ENCODE measurements at places on chromosomes 13 and 19.

- DNase-seq = no peak
Measured at GRCh38 chr13:86633346-86633745, 834.1 kb upstream of the SLITRK6 start.

GRCh38 chr13:92849381-92849780 lies 377.2 kb upstream of the GPC6 start:
- DNase-seq = no peak

DNA sequence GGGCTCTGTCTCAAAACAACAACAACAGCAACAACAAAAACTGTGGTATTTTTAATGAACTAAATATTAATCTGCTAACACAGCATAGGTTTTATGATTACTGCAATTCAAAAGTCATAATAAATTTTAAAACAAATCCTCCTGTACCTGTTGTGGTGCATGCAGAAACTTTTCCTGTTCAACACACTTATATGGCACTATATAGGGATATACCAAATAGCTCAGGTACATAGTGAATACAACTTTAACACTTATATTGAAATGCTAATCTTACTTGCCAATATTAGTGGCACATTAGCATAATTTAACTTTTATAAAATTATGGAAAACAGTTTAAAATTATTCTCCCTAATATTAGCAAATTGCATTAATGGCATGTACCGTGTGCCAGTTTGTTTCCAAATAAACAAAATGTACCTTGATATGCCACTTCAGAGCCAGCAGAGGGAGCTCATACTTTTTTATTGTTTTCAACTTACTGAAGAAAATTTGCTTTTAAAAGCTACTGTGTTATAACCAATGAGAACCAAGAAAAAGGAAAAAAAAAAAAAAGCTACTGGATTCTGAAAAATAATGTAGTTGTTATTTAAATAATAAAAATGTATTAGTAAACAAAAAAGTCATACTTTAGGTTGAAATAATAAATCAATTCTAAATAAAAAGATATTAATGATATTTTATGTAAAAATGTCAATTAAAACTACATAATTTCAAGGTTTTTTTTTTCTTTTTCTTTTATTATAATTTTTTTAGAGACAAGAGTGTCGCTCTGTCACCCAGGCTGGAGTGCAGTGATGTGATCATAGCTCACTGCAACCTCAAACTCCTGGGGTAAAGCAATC lies 18.0 kb upstream of the RBM26 start:
- no peak for DNase-seq

DNA sequence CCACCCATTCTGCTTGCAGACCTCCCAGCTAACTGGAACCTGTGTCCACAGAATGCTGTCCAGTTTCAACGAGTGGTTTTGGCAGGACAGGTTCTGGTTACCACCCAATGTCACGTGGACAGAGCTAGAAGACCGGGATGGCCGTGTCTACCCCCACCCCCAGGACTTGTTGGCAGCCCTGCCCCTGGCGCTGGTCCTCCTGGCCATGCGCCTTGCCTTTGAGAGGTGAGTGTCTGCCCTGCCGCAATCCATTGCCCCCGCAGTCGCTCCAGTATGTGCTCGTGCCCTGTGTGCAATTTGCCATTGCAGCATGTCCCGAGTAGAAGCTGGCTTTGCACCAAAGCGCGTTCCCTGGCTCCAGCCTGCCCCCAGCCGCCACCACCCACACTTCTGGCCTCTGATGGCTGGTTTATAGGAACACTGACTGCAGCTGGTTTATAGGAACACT lies 41.9 kb downstream of the CERS4 start:
- DNase-seq = no peak

GRCh38 chr19:56917998-56918397 lies 77.5 kb upstream of the PEG3 start:
- no peak for DNase-seq

- no peak for DNase-seq
Measured at GRCh38 chr13:27339299-27339698, 68.7 kb downstream of the RASL11A start.

DNA sequence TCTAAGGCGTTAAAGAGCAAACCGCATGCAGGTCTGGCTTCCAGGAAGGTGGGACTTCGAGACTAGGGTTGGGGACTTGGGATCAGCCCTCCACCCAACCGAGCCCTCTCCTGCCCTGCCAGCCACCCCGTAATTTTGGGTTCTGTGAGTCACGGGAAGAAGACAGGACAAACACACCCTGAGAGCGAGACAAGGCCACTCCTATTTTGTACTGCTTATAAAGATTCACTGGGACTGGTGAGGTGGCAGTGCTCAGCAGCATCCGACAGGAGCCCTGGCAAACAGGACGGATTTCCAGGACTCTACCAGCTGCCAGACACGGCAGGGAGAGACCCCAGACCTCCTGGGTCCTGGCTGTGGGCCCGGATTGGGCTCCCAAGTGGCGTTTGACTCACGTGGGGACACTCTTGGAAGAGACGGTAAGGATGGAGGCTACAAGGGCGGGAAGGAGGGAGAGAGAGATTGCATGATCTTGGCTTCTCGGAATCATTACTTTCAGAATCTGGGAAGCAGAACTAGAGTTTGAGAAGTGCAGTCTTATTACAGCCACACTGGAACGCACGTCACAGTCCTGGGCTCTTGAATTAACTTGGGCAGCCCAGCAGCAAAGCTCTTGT lies at the start of gene C5AR2:
Gene C5AR2 (plus strand): TSS at position 245 of the 617 bp plus-strand sequence. CDS start 8,625 bp downstream, outside the sequence.
- DNase-seq = no peak

DNA sequence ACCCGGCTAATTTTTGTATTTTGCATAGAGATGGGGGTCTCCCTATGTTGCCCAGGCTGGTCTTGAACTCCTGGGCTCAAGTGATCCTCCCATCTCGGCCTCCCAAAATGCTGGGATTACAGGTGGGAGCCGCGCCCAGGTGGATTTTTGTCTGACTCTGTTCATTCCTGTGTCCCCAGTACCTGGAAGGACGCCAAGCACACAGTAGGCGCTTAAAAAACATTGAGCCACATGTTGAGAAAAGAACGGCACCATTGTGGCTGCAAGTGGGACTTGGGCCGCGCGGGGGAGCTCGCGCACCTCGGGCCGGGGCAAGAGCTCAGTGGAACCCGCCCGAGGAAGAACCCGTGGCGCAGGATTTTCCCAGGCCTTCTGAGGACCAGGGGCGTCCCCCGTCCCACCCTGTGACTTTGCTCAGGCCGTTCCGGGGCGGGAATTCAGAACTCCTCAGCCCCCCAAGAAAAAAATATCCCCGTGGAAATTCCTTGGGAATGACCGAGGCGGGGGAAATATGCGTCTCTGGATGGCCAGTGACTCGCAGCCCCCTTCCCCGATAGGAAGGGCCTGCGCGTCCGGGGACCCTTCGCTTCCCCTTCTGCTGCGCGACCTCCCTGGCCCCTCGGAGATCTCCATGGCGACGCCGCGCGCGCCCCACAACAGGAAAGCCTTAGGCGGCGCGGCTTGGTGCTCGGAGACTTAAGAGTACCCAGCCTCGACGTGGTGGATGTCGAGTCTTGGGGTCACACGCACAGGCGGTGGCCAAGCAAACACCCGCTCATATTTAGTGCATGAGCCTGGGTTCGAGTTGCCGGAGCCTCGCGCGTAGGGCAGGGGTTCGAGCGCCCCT lies 1.4 kb upstream of the ICAM1 start:
- no peak for DNase-seq

GRCh38 chr13:44140146-44140545 lies 233.5 kb upstream of the SERP2 start:
- peak; percentile 28 for DNase-seq

GRCh38 chr13:21310220-21310619 lies 133.8 kb downstream of the MRPL57 start:
- DNase-seq = no peak

GRCh38 chr13:109336730-109337129 lies 449.7 kb downstream of the IRS2 start:
- DNase-seq = no peak

DNA sequence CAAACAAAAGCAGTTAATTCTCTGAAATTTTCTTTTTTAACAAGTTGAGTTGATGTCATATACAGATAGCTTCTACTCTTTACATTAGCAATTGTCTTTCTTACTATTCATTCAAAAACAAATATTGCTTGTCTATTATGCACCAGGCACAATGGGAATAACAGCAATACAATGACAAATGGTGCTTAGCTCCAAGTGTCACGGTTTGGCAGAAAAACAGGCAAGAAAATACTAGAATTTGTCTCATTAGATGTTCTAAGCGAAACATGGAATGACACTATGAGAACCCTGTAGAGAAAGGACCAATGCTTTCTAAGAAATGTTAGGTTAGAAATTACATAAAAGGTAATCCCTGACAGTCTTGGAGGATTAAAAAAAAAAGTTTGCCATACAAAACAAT lies 187.6 kb downstream of the PCDH9 start:
- no peak for DNase-seq

GRCh38 chr19:41327576-41328156 lies 17.7 kb downstream of the CCDC97 start:
- no peak for DNase-seq

DNA sequence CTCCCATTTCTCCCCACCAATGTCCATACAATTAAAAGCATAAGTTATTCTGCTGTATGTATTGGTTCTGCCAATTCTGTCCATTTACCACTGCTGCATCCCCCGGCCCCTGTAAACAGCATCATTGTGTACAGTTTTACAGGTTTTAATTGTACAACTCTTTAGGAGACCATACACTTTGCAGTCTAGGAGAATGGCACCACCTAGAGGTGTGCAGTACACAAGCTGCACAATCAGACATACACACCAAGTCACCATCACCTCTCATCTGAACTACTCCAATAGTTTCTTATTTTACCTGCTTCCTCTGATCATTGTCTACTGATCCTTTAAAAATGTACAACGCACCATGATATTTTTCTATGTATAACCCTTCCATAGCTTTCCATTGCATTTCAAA lies 855.9 kb upstream of the KLHL1 start:
- no peak for DNase-seq

GRCh38 chr19:35116072-35116801 lies 614 bp downstream of the FXYD3 start:
- DNase-seq = no peak

DNA sequence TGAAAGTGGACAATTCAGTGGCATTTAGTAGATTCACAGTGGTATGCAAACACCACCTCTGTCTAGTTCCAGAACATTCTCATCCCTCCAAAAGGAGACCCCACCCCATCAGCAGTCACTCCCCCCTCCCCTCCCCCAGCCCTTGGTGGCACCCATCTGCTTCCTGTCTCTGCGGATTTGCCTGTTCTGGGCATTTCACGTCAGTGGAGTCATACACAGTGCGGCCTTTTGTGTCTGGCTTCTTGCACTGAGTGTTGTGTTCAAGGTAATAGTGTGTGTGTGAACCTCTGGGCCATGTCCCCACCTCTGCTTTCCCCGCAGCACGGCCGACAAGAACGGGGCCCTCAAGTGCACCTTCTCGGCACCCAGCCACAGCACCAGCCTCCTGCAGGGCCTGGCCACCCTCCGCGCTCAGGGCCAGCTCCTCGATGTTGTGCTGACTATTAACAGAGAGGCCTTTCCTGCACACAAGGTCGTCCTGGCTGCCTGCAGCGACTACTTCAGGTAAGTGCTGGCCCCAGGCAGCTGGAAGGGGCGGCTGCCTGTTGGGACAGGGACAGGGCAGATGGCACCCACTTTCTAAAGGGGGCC lies 19.4 kb upstream of the CRTC1 start:
- no peak for DNase-seq

DNA sequence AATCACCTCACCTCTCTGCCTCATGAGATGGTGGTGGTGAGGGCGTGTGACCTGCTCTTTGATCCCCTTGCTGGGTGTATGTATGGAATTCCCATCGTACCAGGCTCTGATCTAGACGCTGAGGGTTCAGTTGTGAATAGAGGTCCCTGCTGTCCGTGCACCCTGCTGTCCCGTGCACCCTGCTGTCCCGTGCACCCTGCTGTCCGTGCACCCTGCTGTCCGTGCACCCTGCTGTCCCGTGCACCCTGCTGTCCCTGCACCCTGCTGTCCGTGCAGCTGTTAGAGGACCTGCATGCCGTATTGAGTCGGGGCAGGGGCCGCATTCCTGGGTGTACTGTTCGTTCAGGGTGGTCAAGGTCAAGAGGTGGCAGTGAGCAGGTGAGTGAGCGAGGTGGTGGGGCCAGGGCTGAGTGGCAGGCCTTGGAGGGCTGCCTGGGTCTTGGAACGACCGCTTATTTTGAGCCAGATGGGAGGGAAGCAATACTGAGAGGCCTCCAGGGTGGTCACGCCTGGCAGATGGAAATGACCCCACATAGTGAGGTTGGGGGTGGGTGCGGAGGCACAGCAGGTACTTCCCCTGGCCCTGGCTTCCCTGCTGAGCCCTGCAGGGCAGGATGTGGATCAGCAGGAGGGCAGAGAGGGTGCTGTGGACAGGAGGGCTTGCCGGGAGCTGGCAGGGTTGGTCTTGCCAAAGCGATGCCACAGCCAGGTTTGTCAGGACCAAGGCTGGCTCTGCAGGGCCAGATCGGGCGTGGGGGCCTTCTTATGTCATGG lies 4.6 kb upstream of the EPN1 start:
- DNase-seq = no peak

- peak; percentile 85 for DNase-seq
Measured at GRCh38 chr19:33293255-33294057, 8.9 kb downstream of the CEBPA start.

DNA sequence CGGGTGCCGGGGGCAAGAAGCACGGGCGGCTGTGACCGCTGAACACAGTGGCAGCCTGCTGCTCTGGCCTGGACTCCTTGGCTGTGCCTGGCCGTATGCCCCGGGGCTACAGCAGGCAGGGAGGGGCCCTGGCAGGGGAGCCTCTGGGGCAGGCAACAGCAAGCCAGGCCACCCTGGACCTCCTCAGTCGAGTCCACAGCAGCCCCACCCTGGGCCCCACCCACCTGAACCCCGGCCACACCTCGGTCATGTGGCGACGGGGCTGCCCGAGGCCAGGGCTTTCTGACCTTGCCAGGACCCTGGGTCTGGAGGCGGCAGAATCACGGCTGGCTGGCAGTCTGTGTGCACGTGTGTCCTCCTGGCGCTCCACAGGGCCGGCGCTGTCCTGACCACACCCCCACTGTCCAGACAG lies 8.7 kb downstream of the CILP2 start:
- no peak for DNase-seq

DNA sequence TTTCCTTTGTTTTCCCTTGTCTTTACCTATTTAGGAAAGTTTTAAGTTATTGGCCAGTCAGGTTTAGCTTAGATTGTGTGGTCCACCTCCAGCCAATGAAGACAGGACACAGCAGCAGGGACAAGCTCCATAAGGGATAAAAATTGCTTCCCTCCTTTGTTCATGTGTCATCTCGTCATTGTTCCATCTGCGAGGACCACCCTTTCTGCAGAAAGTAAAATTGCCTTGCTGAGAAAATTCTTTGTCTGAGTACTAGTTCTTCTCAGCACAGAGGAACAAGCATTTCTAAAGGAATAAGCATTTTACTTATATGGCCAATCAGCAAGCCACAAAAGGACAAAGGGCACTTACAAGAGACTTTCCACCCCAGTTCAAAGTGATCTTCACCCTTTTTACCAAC lies 11.4 kb downstream of the ZNF560 start:
- DNase-seq = no peak

GRCh38 chr19:12867120-12868099 lies 13.8 kb downstream of the DNASE2 start:
- no peak for DNase-seq

DNA sequence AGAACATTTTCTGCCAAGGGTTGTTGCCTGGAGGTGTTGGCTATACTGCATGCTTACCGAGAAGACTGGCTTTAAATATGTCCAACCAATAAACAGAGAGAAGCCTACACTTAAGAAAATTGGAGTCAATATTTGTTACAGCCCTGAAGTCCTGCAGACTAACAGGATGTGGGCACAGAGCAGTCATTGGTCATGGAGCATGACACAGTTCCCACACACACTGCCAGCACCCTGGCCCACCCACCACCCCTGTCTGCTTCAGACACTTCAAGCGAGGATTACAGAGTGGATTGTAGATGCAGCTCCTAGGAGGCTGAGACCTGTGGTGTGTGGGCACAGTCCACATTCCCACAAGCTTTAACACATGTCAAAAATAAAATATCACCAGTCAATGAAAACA lies 21.0 kb upstream of the SERP2 start:
- DNase-seq = no peak

Measured in DMS79 (cell line).